ENCODE measurements at places on chromosomes 2 and 18. TPM values are rescaled to one million over a fixed set of nuclear protein-coding genes. Genes with fewer than 3 reads are reported as not detected.

The RNF144A gene
- total RNA-seq, result 15.4 TPM

The ALLC gene
- total RNA-seq, result 0.81 TPM

The TRIM43B gene
- total RNA-seq, result not detected

The ATP6V1B1 gene
- total RNA-seq, result 1.6 TPM

The MC5R gene
- not detected for total RNA-seq

The NOSTRIN gene
- 36.1 TPM for total RNA-seq

The NTSR2 gene
- not detected for total RNA-seq

The DSG4 gene
- not detected for total RNA-seq

The CNTNAP5 gene
- total RNA-seq, result 31.7 TPM

GRCh38 chr2:39641635-39642034 lies 24.1 kb upstream of the TMEM178A start:
- DNase-seq, result no peak

GRCh38 chr2:119491776-119492525 lies 32.3 kb downstream of the SCTR start:
- peak; percentile 89 for DNase-seq

DNA sequence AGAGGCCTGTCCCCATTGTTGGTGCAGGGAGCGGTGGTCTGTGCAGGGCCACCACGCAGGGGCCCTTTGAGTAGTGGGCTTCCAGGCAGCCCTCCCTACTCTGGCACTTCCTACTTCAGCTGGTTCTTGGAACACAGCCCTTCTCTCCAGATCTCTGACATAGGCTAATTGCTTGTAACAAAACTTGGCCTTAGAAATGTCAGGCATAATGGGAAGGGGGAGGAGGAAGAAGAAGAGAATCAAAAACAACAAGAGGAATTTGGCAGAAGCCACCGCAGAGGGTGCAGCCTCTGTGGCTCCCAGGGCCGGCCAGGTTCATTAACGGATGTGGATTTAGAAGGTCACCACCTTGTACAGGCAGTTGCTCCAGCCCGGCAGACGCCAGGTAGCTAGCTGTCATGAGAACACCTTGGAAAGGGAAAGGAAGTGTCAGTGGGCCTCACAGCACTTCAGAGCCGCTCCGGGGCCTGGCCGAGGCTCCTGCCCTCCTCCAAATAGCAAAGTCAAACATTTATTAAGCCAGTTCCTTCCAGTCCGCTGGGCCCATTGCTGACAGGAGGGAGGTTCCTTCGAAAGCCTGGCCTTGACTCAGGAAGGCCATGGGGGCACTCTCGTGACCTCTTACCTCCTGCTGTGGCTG lies 7.4 kb downstream of the BOD1L2 start:
- DNase-seq, result peak; percentile 46

DNA sequence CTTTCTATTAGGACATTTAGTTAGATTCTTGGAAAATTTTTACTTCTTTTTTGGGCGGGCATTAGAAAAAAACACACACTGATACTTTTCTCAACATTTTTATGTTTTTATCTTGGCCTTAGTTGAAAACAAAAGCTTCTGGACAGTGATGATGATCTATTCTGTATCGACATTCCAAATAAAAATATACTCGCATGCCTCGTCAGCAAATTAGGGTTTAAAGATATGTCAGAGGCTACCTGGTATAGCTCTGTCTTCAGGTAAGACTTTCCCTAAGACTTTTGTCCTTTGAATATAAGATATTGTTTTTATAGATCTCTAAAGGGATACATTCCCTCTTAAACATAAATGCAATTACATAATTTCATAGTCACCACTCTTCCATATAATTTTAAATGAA lies 816.8 kb downstream of the LRP1B start:
- no peak for DNase-seq

DNA sequence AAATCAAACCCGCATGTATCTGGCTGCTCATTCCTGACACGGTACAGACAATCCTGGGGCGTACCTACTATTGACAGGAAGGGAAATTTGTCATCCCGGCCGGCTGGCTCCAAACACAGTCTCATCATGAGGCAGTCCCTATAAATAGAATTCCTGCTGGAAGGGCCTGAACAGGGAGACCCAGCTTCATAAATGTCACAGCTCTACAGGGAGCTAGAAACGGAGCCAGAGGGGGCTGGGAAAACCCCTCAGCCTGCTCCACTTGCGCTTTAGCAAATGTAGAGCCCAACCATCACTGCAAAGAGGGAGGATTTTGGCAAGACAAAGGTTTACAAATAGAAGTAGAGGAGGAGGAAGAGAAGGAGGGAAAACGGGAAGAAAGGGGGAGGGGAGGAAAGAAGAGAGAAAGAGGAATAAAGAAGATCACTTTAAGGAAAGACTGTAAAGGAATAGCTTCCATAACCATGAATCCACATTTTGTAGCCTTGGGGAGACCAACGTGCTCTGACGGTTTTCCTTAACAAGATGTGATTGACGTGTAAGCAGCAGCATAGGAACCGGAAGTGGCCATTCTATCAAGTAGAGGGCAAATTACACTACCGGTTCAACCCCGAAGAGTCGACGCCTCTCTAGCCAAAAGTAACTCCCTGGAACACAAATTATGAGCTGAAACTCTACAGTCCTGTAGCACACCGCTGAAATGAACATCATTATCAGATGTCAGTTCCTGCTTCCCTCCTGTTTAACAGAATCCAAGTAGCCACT lies 56.8 kb upstream of the TTN start:
- DNase-seq, result peak; percentile 24

DNA sequence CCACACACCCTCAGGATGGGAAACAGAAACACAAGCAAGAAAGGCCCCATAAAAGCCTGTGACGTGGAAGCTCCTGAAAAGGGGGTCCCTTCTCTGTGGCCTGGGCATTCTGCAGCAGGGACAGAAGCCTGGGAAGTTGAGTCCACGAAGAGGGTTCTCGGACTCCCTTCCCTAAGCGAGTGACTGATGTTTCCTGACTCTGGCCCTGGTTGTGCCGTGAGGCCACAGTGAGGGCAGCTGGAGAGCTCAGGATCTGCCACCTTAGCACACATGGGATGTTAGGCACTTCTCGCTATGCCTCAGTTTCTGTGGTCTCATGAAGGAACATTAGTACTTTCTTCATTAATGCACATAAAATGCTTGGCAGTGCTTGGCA lies 87.2 kb upstream of the ZFP36L2 start:
- no peak for DNase-seq

DNA sequence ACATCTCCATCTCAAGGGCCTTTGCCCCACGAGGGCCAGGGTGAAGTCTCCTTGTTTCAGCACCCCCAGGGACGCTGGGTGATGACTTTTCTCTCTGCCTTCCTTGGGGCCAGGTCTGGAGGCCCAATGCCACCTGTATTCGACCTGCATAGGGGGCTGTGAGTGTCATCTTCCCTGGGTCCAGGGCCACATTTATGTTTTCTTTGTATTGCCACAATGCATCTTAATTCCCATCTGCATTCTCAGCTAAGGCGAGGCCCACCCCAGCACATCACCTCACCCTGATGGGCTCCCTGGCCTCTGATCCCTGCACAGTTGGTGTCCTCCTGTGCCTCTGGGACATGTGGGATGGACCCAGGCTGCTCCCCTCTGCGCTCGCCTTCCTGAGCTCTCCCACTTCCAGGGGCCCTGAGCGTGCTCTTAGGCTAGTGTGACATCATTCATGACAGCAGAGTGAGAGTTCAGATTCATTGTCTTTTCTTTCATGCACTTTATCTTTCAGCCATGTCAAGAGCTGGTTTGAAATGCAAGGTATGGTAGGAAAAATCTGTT lies 122.0 kb upstream of the COPS8 start:
- no peak for DNase-seq

- DNase-seq, result no peak
Observed at GRCh38 chr2:86485802-86486201, 44.6 kb downstream of the KDM3A start.

GRCh38 chr2:67243919-67244318 lies 153.2 kb upstream of the ETAA1 start:
- DNase-seq, result no peak

DNA sequence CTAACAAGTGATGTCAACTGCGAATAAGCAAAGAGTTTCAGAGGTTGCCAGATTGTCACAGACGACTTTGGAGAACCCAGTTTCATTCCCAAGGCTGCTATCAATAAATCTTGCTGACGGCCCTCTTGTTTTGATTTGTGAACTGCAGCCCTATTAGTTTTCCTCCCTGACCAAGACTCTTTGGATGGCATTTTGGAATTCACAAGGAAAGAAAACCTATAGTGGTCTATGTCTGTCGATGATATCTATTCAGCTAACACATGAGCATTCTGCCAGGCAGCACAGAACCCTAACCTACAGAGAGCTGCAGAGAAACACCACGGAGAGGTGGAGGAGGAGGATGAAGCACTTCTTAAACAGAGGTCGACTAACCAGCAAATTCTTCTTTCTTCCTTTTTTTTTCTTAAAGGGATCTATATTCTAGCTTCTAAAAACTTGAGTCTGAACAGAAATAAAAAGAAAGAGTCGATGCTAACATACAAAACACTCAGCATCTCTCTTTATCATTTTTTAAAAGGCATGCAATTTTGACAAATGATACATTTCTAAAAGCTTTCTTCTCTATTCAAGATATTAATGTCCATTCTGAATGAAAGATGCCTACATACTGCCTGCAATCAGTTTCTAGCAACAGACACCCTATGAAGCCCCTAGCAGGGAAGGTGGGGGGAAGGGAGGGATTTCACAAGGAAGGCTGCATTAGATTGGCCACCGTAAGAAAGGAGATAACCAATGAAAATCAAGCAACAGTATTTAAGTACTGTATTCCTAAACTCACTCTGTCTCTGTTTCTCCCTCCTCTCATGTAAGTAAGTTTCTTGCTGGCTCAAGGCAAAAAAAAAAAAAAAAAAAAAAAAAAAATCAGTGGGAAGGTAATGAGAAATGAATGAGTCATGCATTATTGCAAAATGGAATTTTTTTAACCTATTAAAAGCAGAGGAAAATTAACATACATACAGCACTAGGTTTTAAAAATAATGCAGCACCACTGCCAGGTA lies 83.0 kb upstream of the CHRNA1 start:
- DNase-seq, result no peak

- no peak for DNase-seq
Observed at GRCh38 chr2:59882822-59883221, 670.6 kb downstream of the BCL11A start.

GRCh38 chr2:141526760-141527159 lies 604.1 kb downstream of the LRP1B start:
- no peak for DNase-seq

GRCh38 chr2:235219048-235219447 lies 267.2 kb downstream of the SH3BP4 start:
- DNase-seq, result no peak

- DNase-seq, result no peak
Observed at GRCh38 chr2:223420048-223420447, 182.1 kb downstream of the SCG2 start.

- no peak for DNase-seq
Observed at GRCh38 chr2:175621821-175622220, 380.2 kb downstream of the LNPK start.

GRCh38 chr18:4077204-4077603 lies 377.9 kb downstream of the DLGAP1 start:
- no peak for DNase-seq

GRCh38 chr2:100174026-100174431 lies 31.6 kb upstream of the AFF3 start:
- DNase-seq, result no peak

DNA sequence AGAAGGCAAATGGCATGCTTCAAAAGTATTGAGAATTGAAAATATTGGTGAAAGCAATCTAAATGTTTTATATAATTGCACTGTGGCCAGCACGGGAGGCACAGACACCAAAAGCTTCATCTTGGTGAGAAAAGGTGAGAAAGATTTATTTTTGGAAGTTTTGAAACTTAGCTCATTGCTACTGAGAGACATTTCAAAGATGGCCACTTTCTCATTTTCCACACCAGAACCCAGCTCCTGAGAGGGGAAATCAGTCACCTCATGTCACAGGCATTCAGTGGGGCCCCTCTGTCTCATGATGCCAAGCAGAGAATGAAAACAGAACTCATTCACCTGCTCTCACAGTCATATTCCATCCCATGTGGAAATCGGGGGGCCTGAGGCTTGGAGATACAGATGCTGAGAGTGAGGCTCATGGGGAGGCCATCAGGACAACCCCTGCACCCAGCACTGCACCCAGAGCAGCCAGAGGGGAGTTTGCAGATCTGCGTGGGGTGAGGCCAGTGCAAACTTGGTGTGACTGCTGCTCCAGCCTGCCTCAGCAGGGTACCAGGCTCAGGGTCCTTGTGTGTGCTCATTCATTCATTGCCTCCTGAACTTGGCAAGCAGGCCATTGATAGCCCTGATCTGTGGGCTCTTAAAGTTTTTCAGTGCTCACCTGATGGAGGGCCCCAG lies 31.4 kb downstream of the IL18R1 start:
- DNase-seq, result no peak

GRCh38 chr18:35535297-35535696 lies 37.5 kb upstream of the INO80C start:
- DNase-seq, result no peak

DNA sequence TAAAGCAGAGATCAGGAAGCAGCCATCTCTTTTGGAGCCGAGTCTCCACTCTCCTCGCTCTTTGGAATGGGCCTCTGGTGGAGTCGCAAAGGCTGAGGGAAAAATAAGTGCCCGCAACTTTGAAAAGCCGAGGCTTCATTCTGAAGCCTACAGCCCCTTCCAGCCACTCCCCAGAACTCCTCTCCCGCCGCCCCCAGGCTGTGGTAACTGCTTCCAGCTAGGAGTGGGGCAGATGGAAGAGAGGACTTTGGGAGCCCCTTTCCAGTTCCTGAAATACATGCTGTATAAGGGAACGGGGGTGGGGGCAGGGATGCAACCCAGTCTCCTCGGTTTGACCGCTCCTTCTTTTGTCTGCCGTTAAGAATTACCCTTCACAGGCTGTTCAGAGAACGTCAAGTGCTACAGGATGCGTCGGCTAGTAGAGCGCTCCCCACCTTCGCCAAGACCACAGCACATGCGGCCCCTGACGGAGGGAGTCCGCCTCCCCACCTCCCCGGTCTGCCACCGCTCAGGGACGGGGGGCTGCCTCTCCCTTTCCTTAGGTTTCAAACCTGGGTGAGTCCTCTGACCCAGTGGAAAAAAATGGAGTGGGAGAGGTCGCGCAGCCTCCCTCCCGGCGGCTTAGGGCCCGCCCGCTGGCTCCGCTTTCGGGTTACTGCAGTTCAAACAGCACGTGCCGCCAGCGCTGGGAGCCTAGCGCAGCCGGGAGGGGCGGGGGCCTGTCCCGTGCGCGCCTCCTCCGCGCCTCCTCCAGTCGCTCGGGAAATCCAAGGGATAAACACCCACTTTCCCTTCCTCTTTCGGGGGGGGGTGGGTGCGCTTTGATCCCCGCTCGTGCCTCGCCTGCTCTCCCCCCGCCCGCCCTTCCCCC lies 4.9 kb downstream of the CYP26B1 start:
- peak; percentile 53 for DNase-seq

- DNase-seq, result no peak
Observed at GRCh38 chr18:45102863-45103262, 422.2 kb downstream of the SETBP1 start.

- DNase-seq, result peak; percentile 27
Observed at GRCh38 chr2:200860092-200860795, 4.2 kb downstream of the CLK1 start.

Measured in mucosa of gallbladder (tissue), 1 donor.